ENCODE measurements at places on chromosomes 11 and 22. TPM values are rescaled to one million over a fixed set of nuclear protein-coding genes. Genes with fewer than 3 reads are reported as not detected.

The CNTN5 gene
- not detected for total RNA-seq

The NLRP6 gene
- total RNA-seq: not detected

The LMNTD2 gene
- total RNA-seq: 0.60 TPM

The LGALS12 gene
- 2.4 TPM for total RNA-seq

The DPP3 gene
- 52.5 TPM for total RNA-seq

The TENM4 gene
- 9.3 TPM for total RNA-seq

The ARVCF gene
- 14.5 TPM for total RNA-seq

The OR4C11 gene
- not detected for total RNA-seq

The C11orf98 gene
- total RNA-seq: 34.9 TPM

The POU2AF2 gene
- not detected for total RNA-seq

Measured in pericardium fibroblast (primary cell).